ENCODE measurements at places on chromosomes 11 and 22. TPM values are rescaled to one million over a fixed set of nuclear protein-coding genes. Genes with fewer than 3 reads are reported as not detected.

- DNase-seq, result no peak
- peaks cover 98% of the 10 kb centered on the region for H3K36me3 ChIP-seq
- H3K4me3 ChIP-seq, result no peak overlapping the region
- no peaks in the 10 kb centered on the region for H3K4me1 ChIP-seq
Measured at GRCh38 chr11:46661836-46662235, 38.6 kb downstream of the ARHGAP1 start.

Gene STK33
- total RNA-seq, result 23.8 TPM

Gene YAP1
- 167 TPM for total RNA-seq

Gene MUC5B
- not detected for total RNA-seq

Gene FOLH1
- total RNA-seq, result 0.66 TPM
